ENCODE measurements at places on chromosomes 11 and 22.
A peak's percentile ranks its signal among the peaks of the same experiment; 100 is the strongest.

DNA sequence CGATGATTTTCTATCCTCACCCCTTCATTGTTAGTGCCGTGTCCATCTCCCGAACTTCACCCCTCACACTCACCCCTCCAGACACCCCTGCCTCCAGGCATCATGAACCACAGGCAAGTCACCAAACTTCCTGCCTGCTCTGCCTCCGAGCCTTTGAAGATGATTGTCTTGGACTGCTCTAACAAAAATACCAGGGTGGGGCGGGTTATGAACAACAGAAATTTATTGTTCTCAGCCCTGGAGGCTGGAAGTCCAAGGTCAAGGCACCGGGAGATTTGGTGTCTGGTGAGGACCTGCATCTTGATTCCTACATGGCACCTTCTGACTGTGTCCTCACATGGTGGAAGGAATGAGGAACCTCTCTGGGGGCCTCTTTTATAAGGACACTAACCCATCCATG, 1508.3 kb downstream of the TBC1D22A start:
- DNase-seq, result no peak

- no peak for DNase-seq
These were observed 10.6 kb upstream of the NNMT start for GRCh38 chr11:114285599-114285998.

GRCh38 chr11:823441-824291, 4.1 kb upstream of the CRACR2B start:
- DNase-seq, result no peak

DNA sequence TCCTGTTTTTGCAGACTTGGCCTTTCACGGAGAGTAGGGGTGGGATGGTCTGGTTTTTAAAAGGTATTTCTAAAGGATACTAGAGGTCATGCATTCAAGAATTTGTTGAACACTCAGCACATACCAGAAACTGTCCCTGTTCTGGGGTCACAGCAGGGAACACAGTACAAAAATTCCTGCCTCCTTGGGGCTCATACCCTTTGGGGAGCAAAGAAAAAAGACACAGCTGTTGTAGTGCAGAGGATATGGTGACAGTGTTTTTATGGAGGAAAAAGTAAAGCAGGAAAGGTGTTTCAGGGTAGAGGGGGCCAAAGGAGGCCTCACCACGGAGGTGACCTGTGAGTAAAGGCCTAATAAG, 8.4 kb downstream of the SLC3A2 start:
- DNase-seq, result no peak

GRCh38 chr22:17133137-17133536, 12.0 kb upstream of the TMEM121B start:
- DNase-seq, result no peak

- no peak for DNase-seq
These were observed 12.4 kb upstream of the ETS1 start for GRCh38 chr11:128599729-128600128.

DNA sequence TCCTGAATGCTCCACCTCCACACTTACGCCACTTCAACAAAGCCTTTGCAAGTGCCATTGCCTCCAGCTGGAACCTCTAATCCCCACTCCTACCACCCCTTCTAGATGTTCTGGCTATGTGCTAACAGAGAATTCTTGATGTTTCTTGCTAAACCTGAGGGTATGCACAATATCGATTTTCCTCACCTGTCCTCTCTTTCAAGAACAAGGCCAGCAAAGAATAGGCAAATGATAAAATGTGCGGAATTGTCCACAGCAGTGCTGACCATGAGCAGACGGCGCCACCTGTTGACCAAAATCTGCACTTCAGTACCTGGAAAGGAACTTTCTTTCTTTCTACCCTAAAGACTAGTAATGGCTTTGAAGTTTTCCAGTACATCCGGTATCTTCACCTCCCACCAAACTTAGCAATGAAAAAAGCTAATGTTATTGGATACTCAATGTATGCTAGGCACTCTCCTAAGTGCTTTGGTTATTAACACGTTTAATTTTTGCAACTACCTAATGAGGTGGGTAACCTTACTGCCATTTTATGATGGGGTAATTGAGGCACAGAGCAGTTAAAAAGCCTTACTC, 3.4 kb downstream of the TIMM10 start:
- DNase-seq, result peak; percentile 77

- no peak for DNase-seq
These were observed 19.2 kb downstream of the PRR5 start for GRCh38 chr22:44721213-44721612.

GRCh38 chr11:34650528-34650927, 29.6 kb downstream of the EHF start:
- DNase-seq, result no peak

DNA sequence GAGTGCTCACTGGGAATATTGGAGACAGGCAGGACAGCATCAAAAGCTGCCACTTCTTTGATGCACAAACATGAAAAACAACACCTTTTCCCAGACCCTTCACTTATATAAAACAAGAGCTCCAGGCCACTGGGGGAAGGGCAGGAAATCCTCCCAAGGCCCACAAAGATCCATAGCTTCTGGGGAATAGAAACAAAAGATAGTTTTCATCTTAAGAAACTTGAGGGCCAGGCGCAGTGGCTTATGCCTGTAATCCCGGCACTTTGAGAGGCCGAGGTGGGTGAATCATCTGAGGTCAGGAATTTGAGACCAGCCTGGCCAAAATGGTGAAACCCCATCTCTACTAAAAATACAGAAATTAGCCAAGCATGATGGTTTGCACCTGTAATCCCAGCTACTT, 15.3 kb downstream of the RTL6 start:
- DNase-seq, result no peak

DNA sequence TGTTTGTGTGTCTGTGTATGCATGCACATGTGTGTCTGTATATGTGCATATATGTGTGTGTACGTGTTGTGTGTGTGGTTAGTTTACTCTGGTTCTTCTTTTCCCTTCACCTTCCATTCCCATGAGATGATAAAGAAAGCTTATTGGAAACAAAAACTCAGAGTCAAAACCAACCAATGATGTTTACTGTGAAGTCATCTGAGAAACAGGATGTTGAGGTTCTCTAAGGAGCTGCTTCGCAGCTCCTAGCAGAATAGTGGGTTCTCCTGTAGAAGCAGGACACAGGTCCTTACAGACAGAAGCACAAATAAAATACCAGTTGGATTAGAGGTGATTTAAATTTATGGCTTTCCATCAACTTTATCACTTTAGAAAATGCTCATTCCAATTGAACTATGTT, 256.1 kb upstream of the PLET1 start:
- DNase-seq, result no peak

DNA sequence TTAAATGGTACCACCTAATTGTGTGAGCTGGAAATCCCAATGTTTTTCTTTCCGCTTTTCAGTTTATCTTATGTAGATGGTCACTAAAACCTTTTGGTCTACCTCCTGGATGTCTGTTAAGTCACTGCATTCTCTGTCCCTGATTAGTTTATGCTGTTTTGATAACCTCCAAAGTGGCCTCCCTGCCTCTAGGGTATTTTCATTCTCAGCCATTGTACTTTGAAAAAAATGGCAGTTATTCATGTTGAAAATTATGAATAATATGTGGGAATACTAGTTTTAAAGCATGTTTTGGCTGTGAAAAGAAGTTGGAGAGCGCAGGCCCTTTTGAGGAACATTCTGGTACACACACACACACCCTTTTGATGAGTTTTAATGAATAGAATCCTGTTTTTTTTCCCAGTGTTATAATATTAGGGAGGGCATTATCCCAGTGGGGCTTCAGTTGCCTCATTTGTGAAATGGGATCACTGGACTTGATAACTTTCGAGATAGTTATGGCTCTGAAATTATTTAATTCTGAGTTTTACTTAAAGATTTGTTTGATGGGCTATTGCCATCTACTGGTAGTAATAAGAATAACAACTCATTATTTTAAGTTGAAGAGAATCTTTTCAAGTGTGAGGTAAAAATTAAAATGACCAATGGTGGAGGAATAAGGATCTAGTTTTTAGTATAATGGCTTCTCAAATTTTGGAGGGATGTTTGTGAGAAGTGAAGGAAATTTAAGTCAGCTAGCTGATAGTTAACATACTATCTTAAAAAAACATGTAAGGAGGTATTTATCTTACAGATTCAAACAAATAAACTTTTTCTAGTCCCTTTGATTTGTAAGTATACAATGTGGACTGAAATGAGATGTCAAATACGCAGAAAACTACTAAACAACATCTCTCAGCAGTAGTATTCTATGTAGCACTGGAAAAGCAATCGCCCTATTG, 3.9 kb downstream of the FDX1 start:
- DNase-seq, result peak; percentile 54

GRCh38 chr22:30348809-30349208, 7.9 kb downstream of the SF3A1 start:
- DNase-seq, result no peak

GRCh38 chr22:49197986-49198704, 629.5 kb downstream of the BRD1 start:
- DNase-seq, result no peak

GRCh38 chr11:129144256-129144655, 47.9 kb downstream of the ARHGAP32 start:
- no peak for DNase-seq

- no peak for DNase-seq
These were observed 14.7 kb downstream of the LAYN start for GRCh38 chr11:111555255-111555654.

- no peak for DNase-seq
These were observed 41.8 kb downstream of the TXN2 start for GRCh38 chr22:36439481-36440271.

DNA sequence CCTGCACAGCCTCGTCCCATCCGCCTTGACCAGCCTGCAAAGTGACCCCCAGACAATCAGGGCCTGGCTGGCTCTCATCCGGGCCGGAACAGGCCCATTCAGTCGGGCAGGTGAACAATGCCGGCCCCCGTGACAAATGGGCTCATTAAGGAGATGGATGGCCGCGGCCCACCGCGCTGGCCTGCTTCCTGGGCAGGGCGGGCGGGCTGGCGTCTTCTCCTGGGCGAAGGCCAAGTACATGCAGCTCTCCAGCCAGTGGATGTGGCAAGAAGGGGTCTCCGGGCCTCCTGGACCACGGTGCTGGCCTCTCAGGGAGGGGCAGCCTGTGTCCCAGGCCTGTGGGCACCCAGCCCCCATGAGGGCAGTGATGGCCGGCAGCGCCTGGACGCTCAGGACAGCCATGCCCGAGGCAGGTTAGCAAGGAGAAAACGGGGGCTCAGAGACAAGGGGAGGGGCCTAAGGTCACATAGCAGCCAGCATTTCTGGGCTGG, 1022.8 kb downstream of the BRD1 start:
- DNase-seq, result no peak

GRCh38 chr22:29269230-29269604, 1.1 kb downstream of the EWSR1 start:
- DNase-seq, result peak; percentile 12

DNA sequence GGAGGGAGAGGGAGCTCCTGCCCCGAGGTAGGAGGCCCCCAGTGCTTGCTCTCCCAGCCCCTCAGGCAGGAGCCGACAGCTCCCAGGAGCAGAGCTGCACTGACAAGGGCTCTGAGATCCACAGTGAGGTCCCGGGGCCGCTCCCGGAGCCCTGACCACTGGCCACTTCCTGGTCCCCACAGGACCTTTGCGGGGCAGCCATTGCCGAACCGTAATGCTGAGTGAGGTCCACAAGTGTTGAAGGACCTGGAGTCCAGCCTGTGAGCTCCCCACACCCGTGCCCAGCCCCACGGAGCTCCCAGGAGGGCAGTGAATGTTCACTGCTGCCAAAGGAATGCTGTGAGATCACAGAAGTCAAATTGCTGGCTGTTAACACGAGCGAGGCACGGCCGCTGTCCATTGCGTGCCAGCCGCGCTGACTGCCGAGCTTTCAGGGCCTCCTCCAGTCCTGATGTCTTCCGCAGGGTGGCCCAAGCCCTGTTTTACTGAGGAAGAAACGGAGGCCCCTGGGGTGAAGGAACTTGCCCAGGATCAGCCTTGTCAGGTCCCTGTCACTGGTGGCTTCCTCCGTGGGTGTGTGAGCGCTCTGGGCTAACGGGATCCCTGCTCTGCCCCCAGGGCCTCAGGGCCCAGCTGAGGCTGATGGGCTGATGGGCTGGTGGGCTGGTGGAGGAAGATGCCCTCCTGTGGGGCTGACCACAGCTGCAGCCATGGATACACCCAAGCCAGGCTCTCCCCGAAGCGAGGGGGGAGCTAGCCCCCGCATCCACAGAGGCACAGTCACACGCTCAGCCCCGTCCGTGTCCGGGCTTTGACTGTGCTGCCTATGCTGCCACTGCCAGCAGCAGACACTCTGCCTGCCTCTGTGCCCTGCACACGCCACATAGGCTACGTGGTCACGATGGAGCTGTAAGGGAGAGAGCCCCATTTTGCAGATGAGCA, 70.8 kb downstream of the WNT7B start:
- no peak for DNase-seq

DNA sequence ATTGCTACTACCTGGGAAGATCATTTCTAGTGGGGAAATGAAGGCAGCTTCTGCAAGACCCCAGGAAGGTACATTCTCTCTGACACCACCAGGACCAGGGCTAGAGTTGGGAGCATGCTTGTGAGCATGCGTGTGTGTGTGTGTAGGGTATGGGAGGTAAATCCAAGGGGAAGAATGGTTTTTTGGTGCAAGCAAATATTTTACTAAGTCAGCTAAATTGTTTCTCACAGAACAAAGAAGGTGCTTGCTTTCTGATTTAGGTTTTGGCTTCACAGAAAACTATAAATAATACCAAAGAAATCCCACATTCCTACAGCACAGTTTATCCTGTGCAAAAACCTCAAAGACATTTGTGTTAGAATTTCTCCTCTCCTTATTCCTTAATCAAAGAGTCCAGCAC, 344.0 kb upstream of the CCDC90B start:
- no peak for DNase-seq

Data from hematopoietic multipotent progenitor cell treated with erythropoietin and hydrocortisone succinate and interleukin-3 and kit ligand, for 8 days (in vitro differentiated cells).